ENCODE measurements at places on chromosomes 5 and 9. TPM values are rescaled to one million over a fixed set of nuclear protein-coding genes. Genes with fewer than 3 reads are reported as not detected.

GDF9 gene
- polyA plus RNA-seq = 1.4 TPM

FANCG gene
- polyA plus RNA-seq = 47.0 TPM

GRIA1 gene
- polyA plus RNA-seq = 15.0 TPM

SPINK5 gene
- polyA plus RNA-seq = 0.54 TPM

PCDHB12 gene
- 6.6 TPM for polyA plus RNA-seq

TMEM167A gene
- 71.2 TPM for polyA plus RNA-seq

PHF24 gene
- polyA plus RNA-seq = 0.54 TPM

STING1 gene
- 72.6 TPM for polyA plus RNA-seq

GDA gene
- polyA plus RNA-seq = 0.31 TPM

PTTG1 gene
- 40.1 TPM for polyA plus RNA-seq

SPATA31A3 gene
- not detected for polyA plus RNA-seq

IL3 gene
- polyA plus RNA-seq = not detected

PCDHGB5 gene
- polyA plus RNA-seq = 7.6 TPM

ADRA1B gene
- 0.44 TPM for polyA plus RNA-seq

TNC gene
- 69.4 TPM for polyA plus RNA-seq

IRX4 gene
- polyA plus RNA-seq = not detected

SLC27A4 gene
- polyA plus RNA-seq = 12.0 TPM

EPB41L4B gene
- 11.7 TPM for polyA plus RNA-seq

SNCB gene
- 0.38 TPM for polyA plus RNA-seq

LHX6 gene
- polyA plus RNA-seq = 21.4 TPM

PCDHB7 gene
- polyA plus RNA-seq = 3.9 TPM

ASPN gene
- polyA plus RNA-seq = 9.0 TPM

ECSCR gene
- polyA plus RNA-seq = 71.0 TPM

PCDH1 gene
- 22.8 TPM for polyA plus RNA-seq

PLAC8L1 gene
- polyA plus RNA-seq = 1.8 TPM

MOCS2 gene
- polyA plus RNA-seq = 52.1 TPM

ZNF354C gene
- polyA plus RNA-seq = 16.6 TPM

MYOZ3 gene
- 9.7 TPM for polyA plus RNA-seq

MORN5 gene
- polyA plus RNA-seq = 6.4 TPM

PRRC2B gene
- polyA plus RNA-seq = 137 TPM

OR1B1 gene
- not detected for polyA plus RNA-seq

CCIN gene
- not detected for polyA plus RNA-seq

CHSY3 gene
- polyA plus RNA-seq = 7.7 TPM

PRELID2 gene
- polyA plus RNA-seq = 10.2 TPM

C9 gene
- 0.15 TPM for polyA plus RNA-seq

TAF1L gene
- polyA plus RNA-seq = 0.09 TPM

AQP7 gene
- 4.1 TPM for polyA plus RNA-seq

REEP2 gene
- 1.9 TPM for polyA plus RNA-seq
